ENCODE measurements at places on chromosomes 5 and 9.

DNA sequence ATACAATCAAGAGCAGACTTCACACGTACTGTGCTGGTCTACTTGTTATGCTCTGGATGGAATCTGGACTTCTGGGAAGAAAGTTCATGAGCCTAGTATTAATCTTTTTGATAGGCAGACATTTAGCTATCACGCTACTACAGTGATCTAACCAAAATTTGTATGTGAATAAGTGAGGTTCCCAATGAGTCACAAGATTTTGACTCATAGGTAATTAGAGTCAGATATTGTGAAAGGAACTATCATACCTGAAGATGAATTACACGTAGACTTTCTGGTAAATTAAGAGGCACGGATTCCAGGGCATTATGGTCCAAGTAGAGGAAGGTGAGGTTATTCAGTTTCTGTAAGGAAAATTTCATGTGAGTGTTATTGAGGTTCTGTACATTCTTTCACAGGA is 18.4 kb downstream of the OGN start:
- no peak for DNase-seq

DNA sequence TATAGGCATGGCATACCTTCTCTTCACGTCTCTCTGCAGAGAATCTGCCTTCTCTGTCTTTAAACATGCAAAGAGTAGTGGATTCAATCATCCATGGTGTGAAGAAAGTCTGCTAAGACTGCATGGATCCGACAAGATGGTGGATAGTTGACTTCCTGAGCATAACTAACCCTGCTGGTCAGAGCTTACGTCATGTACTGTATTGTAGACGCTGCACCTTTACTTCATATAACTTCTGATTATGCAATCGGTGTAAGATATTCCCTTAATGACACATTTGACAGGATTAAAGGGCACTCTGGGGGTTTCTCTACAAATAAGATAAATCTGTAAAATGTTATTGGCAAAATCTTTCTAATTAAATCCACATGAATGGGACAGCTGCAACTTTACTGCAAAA is 240.3 kb upstream of the NREP start:
- DNase-seq = no peak

DNA sequence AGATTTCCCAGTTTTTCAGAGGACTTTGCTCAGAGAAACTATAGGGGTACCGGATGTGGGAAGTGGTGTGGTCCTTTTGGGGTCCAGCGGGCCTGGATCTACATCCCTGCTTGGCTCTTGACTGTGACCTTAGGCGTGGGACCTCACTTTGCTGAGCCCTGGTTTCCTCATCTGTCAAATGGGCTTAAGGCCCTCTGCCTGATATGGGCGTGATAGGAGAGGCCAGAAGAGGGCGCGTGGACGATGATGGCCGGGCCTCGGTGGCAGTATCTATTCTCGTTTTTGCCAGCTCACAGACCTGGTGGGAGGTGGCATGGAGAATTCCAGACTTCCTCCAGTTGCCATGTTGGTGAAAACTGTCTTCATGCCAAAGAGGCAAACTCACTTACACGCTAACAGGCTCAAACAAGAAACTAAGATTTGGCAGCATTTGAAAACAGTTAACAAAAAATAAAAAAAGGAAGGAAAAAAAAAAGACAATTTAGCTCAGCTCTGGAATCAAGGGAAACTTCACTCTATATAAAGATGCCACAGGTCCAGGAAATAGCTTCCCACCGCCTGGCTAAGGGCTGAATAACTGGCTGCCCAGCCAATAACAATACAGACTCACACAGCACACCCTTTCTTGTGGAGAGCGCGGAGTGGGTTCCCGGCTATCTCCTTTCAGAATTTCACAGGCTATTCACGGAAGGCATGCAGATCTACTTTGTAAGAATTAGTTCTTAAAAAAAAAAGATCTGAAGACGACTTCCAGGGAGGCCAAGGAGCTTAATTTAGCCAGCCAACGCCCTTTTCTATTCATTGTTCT is 1.7 kb downstream of the SH3PXD2B start:
- peak; percentile 76 for DNase-seq

GRCh38 chr9:130198501-130199179 is 26.4 kb downstream of the NCS1 start:
- no peak for DNase-seq

- DNase-seq = no peak
Measured at GRCh38 chr5:134736173-134736812, 2.1 kb upstream of the CAMLG start.

GRCh38 chr5:116216246-116216645 is 131.4 kb downstream of the COMMD10 start:
- no peak for DNase-seq

DNA sequence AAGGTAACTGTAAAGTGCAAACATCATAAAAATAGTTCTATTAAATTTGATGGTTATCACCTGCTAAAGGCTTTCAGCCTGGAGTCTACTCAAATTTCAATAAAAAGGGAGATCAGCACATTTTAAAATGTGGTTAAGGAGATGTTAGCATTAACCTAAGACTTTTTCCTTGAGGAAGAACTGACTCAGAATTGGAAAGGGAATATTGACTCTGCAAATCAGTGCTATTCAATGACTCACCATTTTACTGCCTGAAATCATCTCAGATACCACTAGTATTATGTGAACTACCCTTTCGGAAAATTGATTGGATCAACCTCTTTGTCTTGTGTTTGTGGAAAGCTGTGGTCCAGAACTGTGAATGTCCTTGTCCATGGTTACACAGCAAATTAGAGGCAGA is 113.3 kb downstream of the ADRB2 start:
- DNase-seq = peak; percentile 38

- DNase-seq = no peak
Measured at GRCh38 chr9:32722704-32723103, 60.6 kb upstream of the TMEM215 start.

GRCh38 chr9:100027543-100027942 is 71.3 kb downstream of the ERP44 start:
- no peak for DNase-seq

DNA sequence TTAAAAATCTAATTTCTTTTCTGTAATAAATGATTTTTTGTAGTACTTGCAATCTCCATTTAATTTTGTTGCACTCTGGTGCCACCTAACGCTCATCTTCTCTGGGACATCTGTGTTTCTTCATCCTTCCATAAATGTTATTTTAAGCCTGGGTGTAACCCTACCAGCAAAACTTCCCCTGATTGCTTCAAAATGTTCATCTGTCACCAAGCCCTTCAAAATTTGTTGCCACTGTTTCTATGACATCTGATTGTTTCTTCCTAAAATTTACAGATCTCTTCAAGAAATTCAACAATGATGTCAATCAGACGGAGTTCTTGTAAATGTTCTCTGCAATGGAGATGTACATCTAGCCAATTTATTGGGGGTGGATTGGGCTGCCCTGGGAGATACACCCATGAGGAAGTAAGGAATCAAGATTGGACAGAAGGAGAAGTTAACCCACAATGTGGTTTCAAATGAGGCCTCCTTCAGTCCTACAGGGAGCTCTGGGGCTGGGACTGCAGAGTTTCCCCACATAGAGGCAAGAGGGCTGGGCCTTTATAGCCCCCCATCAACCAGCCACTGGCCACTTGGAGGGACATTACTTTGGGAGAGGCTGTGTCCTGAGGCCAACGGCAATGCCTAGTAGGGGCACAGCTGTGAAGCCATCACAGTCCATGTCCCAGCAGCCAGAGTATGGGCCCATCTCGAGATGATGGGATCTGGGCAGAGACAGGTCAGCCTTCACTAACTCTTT is 23.3 kb downstream of the MCTP1 start:
- DNase-seq = peak; percentile 53

DNA sequence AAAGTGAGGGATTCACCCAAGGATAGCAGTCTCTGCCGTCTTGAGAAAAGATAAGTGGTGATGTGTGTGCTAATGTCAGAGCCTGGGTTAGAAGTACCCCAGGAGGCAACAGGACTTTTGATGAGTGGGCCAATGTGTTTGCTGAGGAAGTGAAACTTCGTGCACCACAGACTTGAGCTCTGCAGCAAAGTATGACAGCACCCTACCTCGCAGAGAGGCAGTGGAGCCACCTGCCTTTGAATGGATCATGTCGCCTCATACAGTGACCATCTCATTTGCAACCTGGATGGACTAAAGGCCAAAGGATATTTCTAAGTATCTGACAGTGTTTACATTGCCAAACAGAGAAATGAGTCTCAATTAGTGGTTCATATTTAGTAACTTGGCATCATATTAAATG is 593.9 kb upstream of the GRAMD2B start:
- DNase-seq = no peak

DNA sequence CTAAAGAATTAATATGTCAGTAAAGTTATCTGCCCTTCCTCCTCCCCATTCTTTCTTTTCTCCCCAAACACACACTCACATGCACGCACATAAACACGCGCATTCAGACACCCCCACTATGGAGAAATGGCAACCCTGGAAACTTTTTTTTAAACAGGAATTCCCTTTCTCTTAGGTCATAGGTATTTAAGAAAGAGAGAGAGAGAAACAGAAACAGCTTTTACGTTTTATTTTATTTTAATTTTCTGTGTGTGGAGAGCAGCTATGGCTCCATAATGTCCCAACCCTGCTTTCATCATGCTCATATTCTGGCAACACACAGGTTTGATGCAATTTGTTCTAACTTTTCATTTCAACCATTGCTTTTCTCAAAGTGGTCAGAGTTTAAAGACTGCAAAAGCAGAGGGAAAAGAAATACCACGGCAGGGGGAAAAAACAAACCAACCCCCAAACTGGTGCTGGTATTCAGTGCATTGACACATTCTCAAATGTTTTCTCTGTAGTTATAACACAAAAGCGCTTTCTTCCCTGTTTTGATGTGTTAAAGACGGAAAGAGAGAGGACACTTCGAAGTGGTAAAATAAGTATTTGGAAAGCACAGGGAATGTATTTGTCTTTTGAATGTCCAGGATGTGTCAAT is 126.0 kb upstream of the TMEM161B start:
- no peak for DNase-seq

GRCh38 chr5:142753116-142753631 is 17.0 kb upstream of the ARHGAP26 start:
- DNase-seq = no peak

DNA sequence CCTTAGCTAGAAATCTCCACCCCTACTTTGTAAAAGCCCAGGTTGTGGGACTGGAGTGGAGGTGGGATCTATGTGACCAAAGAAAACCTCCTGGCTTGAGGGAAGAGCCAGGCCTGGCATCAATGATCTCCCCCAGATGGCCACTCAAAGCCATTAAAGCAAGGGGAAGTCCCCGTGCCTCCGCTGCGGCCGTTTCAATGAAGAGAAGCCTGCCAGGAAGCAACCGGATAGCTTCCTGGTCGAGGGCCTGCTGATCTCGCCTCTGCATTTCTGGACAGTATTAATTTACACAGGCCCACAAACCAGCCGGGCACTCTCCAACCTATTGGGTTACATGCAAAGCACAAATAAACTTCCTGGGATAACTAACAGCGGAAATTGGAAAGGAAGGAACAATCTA is 160.5 kb upstream of the MSX2 start:
- DNase-seq = no peak

- DNase-seq = no peak
Measured at GRCh38 chr9:131290036-131290766, 678 bp downstream of the PLPP7 start.

- DNase-seq = no peak
Measured at GRCh38 chr5:83084336-83084735, 7.0 kb downstream of the XRCC4 start.

DNA sequence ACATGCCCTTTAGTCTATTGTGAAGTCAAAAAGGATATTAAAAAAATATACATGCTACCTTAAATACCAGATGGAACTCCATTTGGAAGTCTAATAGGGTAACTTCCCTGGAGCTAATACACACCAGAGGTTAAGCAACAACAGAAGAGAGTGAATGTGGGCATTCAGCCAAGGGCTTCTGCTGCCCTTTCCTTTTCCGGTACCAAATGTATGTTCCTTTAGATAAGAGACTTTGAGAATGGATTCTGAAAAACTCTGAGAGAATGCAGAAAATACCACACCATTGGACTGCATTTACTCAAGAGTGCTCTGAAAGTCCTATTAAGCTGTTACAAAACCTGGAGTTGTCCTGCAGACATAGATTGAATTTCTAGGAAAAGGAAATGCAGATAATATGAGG is 23.8 kb upstream of the TRPM3 start:
- peak; percentile 0 for DNase-seq

GRCh38 chr5:149217803-149218155 is 53.9 kb upstream of the AFAP1L1 start:
- DNase-seq = no peak

DNA sequence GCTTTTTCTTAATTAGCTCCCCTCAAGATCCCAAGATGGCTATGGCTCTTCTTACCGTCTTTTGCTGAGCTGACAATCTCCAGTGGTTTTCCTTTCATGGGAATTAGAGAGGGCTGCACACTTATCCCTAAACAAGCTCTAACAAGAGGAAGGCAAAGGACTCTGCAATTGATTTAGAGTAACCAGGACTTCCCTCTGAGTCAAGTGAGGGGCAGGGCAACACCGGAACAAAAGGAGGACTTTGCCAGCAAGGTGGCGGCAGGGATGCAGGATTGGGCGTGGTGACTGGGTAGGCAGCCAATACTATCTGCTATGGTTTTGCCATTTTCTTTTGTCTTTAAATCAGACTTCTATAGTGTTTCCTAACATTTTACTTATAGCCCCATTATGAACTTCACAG is 9.8 kb downstream of the SLC44A1 start:
- DNase-seq = no peak

GRCh38 chr5:120803282-120803681 is 339.2 kb downstream of the PRR16 start:
- peak; percentile 43 for DNase-seq

DNA sequence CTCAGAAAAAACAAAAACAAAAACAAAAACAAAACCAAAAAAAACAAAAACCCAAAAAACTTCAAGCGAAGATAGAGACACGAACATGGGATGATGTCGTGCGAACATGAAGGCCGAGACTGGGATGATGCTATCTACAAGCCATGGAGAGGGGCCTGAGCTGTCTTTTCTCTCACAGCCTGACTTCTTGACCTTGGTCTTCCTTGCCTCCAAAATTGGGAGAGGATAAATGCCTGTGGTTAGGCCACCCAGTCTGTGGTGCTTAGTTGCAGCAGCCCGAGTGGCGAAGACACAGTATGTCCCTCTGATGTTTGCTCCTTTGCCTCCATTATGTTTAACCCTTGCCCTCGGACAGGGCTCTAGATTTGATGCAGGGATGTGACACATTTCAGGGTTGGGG is 130.4 kb upstream of the BASP1 start:
- DNase-seq = peak; percentile 87

DNA sequence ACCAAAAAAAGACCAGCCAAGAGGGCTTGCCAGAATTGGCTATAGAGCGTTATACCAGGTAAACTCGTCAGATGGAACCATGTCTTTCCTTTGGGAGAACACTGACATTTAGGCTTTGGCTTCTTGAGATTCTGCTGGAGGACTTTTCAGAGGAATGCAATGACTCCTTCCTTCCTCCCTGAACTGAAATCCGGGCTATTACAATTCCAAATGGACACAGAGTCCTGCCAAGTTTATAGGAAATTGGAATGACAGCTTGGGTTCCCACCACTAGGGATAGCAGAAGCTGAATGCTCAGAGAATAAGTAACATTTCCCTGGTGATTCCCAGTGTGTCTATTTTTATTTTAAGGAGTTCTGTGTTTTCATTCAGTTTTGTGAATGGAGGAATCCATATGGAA is 143.0 kb downstream of the FGF1 start:
- DNase-seq = peak; percentile 77

Measured in fibroblast of skin of scalp (primary cell).